Neural progenitor cell (in vitro differentiated cells): ENCODE measurements at places on chromosomes 3 and 15.

DNA sequence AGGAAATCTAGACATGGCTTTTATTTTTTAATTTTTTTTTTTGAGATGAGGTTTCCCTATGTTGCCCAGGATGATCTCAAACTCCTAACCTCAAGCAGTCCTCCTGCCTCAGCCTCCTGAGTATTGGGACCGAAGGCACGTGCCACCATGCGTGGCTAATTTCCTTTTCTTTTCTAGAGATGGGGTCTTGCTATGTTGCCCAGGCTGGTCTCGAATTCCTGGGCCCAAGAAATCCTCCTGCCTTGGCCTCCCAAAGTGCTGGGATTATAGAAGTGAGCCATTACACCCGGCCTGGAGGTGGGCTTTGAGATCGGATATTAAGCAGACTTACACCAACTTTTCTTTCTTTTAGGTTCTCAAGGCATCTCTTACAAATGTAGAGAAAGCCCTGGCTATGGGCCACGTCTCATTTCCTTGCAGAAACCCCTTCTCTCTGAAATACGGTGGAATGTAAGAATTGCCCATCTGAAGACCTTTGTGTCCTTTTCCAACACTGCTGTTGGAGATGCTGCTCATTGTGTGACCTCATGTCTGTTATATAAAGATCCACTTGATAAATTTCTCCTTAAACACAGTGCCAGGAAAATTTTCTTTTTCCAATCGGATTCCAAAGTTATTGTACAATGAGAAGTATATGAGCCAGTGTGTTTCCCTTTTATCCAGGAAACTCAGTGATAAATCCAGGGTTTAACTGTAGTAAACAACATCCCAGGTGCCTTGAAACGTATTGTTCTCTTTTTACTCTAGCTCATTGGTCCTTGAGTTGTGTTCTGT, 36.8 kb upstream of the CFAP161 start:
- no peak for DNase-seq

- no peak for DNase-seq
These were observed 23.3 kb upstream of the LMOD3 start for GRCh38 chr3:69145688-69146087.

- DNase-seq: no peak
These were observed 301.0 kb upstream of the TBL1XR1 start for GRCh38 chr3:177498037-177498857.

DNA sequence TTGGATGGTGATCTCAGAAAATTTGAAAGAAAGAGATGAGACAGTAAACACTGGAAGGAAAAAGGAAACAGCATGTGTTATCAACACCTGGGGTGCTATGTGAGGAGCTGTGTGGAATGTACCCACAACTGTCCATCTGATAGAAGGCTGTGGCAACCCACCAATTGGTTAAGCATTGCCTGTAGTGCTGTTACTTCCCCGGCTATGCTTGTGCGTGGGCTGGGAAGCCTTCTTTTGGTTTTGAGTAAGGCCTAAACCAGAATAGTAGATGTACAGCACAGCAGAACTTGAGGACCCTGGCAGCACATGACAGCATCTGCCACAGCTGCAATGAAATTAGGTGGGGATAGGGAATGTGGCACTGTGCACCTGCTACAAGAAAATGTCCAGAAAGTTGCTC, 184.5 kb downstream of the FHIT start:
- no peak for DNase-seq

DNA sequence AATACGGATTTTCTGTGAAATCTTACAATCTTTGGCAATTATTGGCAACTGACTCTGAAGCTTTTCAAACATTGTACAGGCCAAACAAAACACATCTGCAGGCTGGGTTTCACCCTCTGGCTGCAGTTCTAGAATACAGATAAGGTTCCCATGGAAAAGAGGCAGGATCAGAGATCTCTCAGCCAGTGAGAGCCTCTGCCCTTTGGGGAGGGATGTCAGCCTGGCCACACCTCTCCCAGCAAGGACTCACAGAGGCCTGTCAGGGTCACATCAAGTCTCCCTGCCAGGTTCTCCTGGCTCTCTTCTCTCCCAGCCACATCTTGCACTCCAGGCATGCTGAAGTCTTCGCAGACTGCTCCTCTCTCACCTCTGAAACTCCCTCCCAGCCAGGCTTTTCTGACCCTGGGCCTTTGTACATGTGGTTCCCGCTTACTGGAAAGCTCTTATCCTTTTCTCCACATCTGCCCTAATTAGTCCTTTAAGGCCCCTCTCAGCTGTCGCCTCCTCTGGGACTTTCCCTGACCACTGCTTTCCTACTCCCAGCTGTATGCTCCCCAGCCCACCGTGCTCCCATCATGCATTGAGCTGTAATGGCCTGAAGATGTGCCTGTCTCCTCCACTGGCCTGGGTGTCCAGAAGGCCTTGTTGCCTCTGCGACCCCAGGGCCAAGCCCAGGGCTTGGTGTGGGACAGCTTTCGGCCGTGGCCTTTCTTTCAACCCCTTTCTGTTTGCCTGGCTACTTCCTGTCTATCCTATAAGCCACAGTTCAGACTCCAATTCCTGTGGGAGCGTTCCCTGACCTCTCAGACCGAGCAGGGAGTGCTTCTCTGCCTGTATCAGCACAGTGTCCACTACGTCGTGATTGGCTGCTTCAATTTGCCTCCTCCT, 4.3 kb downstream of the RBP1 start:
- DNase-seq: peak; percentile 36

DNA sequence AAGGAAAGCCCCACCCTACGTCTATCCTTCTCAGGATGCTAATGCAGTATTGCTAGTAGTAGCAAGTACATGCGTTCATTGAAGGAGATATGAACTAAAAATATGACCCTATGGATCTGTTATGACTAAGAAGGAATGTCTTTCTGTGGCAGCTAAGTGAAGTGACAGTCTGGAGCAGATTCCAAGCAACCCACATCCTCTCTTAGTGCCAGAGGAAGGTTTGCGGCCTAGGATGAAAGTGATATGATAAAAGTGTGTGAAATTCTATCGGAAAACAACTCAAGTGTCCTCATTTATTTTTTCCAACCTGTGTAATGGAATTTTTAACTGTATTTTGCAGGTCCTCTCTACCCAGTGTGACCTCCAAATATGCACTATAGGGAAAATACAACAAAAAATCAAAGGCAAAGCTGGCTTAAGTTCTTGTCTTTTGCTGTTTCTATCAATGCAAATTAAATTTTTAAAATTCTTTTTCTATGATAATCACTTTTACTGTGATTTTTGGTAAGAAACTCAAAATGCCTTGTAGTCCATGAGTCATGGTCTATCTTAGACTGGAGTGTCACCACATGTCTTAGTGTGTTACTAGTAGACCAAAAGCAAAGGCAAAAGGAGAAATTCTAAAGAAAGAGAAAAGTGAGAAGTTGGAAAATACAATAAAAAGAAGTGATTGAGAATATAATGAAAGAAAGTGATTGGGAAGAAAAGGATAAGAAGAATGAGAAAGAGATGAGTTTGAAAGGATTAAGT, 161.2 kb upstream of the TMCO5A start:
- DNase-seq: no peak

DNA sequence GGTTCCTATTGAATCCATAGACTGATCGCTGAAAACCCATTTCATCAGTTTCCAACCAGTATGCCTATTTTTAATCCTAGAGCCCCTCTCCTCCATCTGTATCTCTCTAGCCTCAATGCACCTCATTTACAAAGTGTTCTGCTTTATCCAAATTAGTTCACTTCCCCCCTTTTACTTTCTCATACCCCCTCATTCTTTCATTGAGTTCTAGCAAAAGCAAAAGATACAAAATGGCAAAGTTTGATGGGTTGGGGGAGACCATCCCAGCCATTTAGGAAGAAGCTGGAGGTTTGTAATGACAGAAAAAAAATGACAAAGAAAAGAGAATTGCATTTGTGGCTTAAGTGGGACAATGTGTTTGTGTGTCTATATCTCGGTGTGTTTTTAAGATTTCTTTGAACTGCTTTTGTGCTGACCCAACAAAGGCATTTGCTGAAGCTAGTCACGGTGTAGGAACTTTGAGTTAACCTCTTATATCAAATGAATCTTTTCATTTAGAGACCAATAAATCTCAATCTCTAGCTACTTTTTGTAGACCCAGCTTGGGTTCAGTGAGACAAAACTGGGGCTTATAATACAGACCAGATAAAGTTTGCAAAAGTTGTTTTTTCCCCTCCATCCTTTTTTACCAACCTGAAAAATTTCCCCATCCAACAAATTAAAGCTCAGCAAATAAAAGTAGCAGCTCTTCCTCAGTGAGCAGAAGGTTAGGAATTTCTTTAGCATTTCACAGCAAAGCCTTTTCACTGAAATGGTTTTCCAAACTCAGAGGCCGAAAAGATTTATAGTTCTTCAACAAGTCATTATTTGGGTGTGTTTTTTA, 18.7 kb downstream of the NR2F2 start:
- DNase-seq: peak; percentile 7

- DNase-seq: no peak
These were observed 41.5 kb downstream of the STRIT1 start for GRCh38 chr3:155252021-155252420.

GRCh38 chr3:8767667-8768363, 1.6 kb downstream of the OXTR start:
- peak; percentile 42 for DNase-seq

GRCh38 chr3:69791919-69792399, 52.7 kb downstream of the MITF start:
- DNase-seq: no peak

- DNase-seq: no peak
These were observed 61.4 kb upstream of the ZBTB38 start for GRCh38 chr3:141306922-141307321.

GRCh38 chr15:52783929-52784798, 6.0 kb downstream of the ONECUT1 start:
- DNase-seq: peak; percentile 90

DNA sequence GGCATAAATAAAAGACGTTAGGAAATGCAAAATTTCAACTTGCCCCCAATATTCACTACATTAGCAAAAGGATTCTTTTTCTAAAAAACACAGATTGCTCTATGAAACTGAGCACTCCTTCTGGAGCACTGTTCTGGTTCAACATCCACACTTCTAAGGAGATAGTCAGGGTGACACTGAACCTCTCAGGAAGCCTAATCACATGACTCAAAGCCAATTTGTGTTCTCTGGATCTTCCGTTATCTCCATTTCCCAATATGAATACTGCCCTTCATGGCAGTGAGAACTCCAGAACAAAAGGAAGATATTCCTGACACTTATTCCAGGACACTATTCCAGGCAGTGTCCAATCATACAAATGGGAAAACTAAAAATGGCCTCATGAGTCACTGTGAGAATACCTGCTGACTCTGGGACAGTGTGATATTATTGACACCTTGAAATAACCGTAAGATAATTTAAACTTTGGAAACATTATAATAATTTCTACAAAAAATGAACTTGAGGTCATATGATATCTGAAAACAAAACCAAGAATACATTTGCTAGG, 21.4 kb upstream of the TRPM7 start:
- no peak for DNase-seq

- no peak for DNase-seq
These were observed 890.5 kb downstream of the TUSC7 start for GRCh38 chr3:117600112-117600511.

GRCh38 chr3:18747383-18747782, 322.2 kb upstream of the SATB1 start:
- no peak for DNase-seq

DNA sequence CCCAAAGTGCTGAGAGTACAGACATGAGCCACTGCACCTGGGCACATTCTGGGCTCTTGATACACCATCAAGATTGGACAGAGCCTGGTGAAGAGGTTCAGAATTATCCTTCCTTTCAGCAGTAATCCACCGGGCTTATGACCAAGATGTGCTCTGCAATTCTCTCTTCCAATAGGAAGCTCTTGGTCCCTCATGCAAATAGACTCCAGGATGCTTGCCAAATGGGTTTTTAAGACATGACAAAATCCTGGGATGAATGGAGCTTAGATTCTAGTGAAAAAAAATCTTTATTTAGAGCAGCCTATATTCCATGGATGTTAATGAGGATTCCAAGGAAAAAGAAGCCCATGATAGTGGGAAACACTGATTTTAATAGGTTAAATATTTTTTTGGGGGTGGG, 119.1 kb downstream of the SV2B start:
- DNase-seq: no peak

DNA sequence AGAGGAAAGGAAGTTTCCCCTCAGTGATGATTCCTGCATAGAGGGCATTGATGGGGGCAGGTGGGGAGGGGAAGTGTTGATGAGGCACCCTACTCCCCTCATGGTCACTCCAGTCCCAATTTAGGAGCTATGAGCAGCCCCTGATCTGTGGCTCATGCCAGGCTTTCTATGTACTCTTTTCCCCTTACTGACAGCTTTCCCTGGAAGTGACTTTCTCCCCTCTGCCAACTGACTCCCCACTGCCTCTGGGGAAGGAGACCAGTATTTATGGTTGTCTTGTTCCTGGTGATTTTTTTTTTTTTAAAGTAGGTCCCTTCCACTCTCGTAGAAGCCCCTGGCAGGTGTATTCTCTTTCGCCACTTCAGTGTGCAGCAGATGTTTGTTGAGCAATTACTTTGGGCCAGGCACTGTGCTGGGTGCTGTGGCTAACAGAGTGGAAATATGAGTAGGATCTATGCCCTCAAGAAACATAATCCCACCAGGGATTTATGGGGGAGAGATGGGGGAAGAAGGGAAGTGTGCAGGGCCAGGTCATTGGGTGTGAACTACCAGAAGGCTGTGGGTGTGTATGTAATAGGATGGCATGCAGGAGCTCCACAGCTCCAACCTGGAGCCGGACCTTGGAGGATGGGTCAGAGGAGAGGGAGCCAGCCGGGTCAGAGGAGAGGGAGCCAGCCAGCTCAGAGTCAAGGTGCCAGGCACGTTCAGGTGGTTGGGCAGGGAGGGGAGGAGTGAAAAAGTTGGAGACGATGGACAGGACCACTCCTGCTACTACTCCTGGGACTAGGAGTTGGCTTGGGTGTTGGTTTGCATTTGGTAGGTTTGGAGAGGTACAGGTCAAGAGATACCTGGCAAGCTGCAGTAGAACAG, 3.5 kb downstream of the SMAD6 start:
- DNase-seq: no peak

DNA sequence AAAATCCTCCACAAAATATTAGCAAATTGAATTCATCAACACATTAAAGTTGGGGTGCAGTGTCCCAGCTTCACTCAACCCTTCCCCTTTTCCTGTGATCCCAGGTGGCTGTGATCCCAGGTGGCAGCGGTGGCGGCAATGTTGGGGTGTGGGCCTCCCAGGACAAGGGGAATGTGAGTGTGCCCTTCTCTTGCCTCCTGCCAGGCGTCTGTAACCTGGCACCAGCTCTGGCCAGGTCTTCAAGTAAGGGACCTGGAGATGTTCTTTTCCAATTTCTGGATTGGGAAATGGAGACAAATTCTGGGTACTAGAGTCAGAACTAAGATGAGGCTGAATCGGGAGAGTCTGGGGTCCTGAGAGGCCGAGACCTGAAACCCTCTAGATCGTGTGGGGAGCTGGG, 20.1 kb downstream of the GOLGA6A start:
- DNase-seq: no peak

- peak; percentile 91 for DNase-seq
These were observed 45.0 kb downstream of the SRGAP3 start for GRCh38 chr3:9204253-9204992.
